ENCODE measurements at places on chromosomes 4 and X. TPM values are rescaled to one million over a fixed set of nuclear protein-coding genes. Genes with fewer than 3 reads are reported as not detected.
A peak's percentile ranks its signal among the peaks of the same experiment; 100 is the strongest.

GRCh38 chr4:139142980-139143379, 34.0 kb downstream of the ELF2 start:
- no peak for DNase-seq

The NSUN7 gene
- polyA plus RNA-seq = 3.0 TPM

The ACOX3 gene
- polyA plus RNA-seq = 18.0 TPM

- no peak for DNase-seq
Measured at GRCh38 chr4:105092356-105092755, 54.3 kb upstream of the TET2 start.

GRCh38 chr4:76380561-76380960, 40.4 kb downstream of the CCDC158 start:
- no peak for DNase-seq

GRCh38 chrX:97685753-97686152, 802.0 kb downstream of the RPA4 start:
- DNase-seq = no peak

DNA sequence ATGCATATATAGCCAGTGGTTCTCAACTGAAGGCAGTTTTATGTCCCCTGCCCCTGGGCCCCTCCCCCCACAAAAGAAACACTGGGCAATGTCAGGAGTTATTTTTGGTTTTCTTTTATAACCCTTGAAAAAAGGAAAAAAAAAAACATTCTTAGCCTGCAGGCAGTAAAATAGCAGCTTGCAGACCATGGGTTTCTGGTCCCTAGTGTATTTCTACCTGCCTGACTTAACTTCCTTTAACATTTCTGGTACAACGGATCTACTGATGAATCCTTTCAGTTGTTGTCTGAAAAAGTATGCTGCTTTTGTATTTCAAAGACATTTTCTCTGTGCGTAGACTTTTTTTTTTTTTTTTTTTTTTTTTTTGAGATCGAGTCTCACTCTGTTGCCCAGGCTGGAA, 11.1 kb upstream of the FAM200B start:
- no peak for DNase-seq

- no peak for DNase-seq
Measured at GRCh38 chr4:41320278-41320677, 63.5 kb downstream of the UCHL1 start.

The NAP1L2 gene
- polyA plus RNA-seq = 0.92 TPM

The FAM241A gene
- polyA plus RNA-seq = 1.2 TPM

- DNase-seq = no peak
Measured at GRCh38 chr4:80841587-80842281, 188.8 kb upstream of the BMP3 start.

- DNase-seq = no peak
Measured at GRCh38 chr4:118390121-118390520, 37.3 kb upstream of the PRSS12 start.

DNA sequence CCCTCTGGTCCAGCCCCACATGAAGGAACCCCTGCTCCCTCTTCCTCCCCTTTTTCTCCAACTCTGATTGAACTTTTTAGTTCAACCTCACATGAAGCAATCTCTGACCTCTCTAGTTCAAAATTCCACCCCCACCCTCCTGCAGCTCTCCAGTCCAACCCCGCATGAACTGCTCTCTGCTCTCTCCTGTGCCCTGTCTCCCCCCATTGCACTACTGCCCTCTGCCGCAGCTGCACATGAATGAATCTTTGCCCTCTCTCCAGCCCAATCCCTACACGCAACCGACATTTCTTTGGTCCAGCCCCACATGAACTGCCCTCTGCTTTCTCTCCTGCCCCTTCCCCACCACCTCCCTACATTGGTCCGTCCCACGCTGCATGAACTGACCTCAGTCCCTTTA, 6.9 kb downstream of the CETN2 start:
- DNase-seq = no peak

- no peak for DNase-seq
Measured at GRCh38 chr4:168717847-168718246, 221.0 kb downstream of the PALLD start.

GRCh38 chrX:71846429-71846828, 64.2 kb upstream of the NHSL2 start:
- no peak for DNase-seq

GRCh38 chr4:139921429-139922184, 232.4 kb downstream of the MAML3 start:
- no peak for DNase-seq

- DNase-seq = peak; percentile 28
Measured at GRCh38 chr4:822361-823175, 3.4 kb downstream of the CPLX1 start.

The CXCL3 gene
- 2.4 TPM for polyA plus RNA-seq

The NPFFR2 gene
- polyA plus RNA-seq = 0.04 TPM

- no peak for DNase-seq
Measured at GRCh38 chr4:87089368-87089767, 131.1 kb downstream of the KLHL8 start.

DNA sequence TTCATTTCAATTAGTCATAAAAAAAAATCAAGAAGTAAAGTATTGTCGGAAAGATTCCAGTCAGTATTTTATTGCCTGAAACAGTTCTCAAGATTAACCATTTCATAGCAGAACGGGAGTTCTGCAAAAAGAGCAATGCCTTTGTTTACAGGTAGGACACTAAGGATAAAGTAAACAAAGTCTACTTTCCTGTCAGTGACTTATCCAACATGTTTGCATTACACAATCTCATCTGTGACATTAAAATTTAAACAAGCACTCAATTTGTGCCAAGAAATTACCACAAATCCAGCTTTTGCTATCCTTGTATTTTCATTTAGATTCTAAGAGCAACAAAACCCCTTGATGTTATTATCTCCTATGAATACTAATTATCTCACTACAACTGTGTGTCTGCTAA, 306.5 kb upstream of the LDB2 start:
- DNase-seq = no peak

The SSX2B gene
- not detected for polyA plus RNA-seq

- DNase-seq = no peak
Measured at GRCh38 chr4:136643416-136643815, 888.9 kb downstream of the PCDH18 start.

The ZFYVE28 gene
- 20.4 TPM for polyA plus RNA-seq

GRCh38 chr4:100075056-100075455, 115.2 kb downstream of the DDIT4L start:
- DNase-seq = no peak

- DNase-seq = no peak
Measured at GRCh38 chr4:183485411-183486160, 19.3 kb upstream of the ING2 start.

GRCh38 chr4:72207196-72207595, 175.4 kb downstream of the NPFFR2 start:
- DNase-seq = no peak

The TLR10 gene
- not detected for polyA plus RNA-seq

GRCh38 chrX:69493193-69493592, 10.9 kb upstream of the NALF2 start:
- no peak for DNase-seq

- DNase-seq = no peak
Measured at GRCh38 chrX:104284507-104284906, 29.8 kb upstream of the ESX1 start.

- no peak for DNase-seq
Measured at GRCh38 chr4:141026900-141027299, 106.4 kb downstream of the RNF150 start.

DNA sequence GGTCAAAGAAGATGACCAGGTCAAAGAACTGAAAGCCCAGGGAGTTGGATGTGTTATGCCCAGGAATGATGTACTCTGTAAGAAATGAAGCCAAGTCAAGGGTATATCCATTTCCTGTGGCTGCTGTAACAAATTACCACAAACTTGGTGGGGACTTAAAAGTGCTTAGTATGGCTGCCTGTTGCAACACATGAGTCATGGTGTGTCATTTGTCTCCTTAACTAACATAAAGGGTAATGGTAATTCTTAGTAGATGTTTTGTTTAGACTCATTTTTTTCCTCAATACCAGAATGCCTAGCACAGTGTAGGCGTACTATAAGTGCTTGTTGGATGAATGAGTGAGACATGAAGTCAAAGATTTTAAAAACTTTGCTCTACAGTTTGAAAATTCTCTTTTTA, 45.7 kb downstream of the SYTL5 start:
- DNase-seq = no peak

- no peak for DNase-seq
Measured at GRCh38 chr4:146335763-146336409, 121.5 kb downstream of the REELD1 start.
